Smooth muscle cell of the umbilical artery (primary cell): ENCODE measurements at places on chromosomes 1 and 21. TPM values are rescaled to one million over a fixed set of nuclear protein-coding genes. Genes with fewer than 3 reads are reported as not detected.

CD247 gene
- not detected in 2 replicates for total RNA-seq

KRTAP7-1 gene
- total RNA-seq: not detected in 2 replicates

RAD54L gene
- total RNA-seq: 0.89 and 3.6 TPM in 2 replicates

FAM177B gene
- total RNA-seq: not detected in 2 replicates

COX20 gene
- total RNA-seq: 22.0 and 24.5 TPM in 2 replicates

ORC1 gene
- 0.59 and 3.2 TPM in 2 replicates for total RNA-seq

DMRTA2 gene
- total RNA-seq: under 0.01 and 0.05 TPM in 2 replicates

NEGR1 gene
- 14.0 and 22.6 TPM in 2 replicates for total RNA-seq
